ENCODE measurements at places on chromosomes 3 and 15.

DNA sequence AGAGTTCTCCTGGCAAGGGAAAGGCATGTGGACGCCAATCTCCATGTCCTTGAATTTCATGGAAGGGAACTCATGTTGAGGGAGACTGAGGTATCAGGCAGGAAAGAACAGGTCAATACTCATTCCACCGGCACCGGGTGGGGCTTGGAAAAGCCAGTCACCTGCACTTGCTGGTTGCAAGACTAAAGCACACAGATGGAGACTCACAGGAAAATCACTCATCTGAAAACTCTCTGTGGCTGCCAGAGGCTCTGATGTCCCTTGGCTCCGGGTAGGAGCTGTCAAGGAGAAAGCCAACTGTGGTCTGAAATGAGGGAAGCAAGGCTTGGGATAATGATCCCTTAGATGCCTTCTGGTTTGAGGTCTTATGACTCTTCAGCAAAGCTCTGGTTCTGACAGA is 8.7 kb upstream of the CGNL1 start:
- DNase-seq = no peak

- no peak for DNase-seq
These were observed 33.3 kb upstream of the VPS33B start for GRCh38 chr15:91055548-91056331.

- DNase-seq = no peak
These were observed 3.1 kb downstream of the MYLK start for GRCh38 chr3:123880998-123881561.

DNA sequence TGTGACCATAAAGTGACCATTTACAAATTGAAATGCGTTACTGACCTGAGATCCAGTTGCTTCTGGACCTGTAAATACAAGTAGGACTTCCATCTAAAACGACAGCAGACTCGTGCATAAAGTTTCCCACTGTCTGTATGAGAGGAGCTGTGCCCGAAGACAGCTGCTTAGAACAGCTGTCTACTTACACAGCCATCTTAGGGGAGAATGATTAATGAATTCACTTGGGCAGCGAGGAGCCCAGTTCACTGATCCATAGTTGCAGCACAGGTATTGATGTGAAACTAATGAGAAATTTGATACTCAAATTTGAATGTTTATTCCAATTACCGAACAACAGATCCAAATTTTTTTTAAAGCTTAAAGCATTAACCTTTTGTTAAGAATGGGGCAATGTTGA is 748.1 kb downstream of the NR2F2 start:
- DNase-seq = no peak

GRCh38 chr3:139032326-139033002 is 11.7 kb upstream of the PRR23B start:
- DNase-seq = no peak

- DNase-seq = no peak
These were observed 27.2 kb downstream of the EPHB3 start for GRCh38 chr3:184588776-184589175.

- no peak for DNase-seq
These were observed 61.7 kb upstream of the PLXNA1 start for GRCh38 chr3:126921085-126921824.

Data from omental fat pad (tissue), 4 donors.